ENCODE measurements at places on chromosomes 4 and X.

DNA sequence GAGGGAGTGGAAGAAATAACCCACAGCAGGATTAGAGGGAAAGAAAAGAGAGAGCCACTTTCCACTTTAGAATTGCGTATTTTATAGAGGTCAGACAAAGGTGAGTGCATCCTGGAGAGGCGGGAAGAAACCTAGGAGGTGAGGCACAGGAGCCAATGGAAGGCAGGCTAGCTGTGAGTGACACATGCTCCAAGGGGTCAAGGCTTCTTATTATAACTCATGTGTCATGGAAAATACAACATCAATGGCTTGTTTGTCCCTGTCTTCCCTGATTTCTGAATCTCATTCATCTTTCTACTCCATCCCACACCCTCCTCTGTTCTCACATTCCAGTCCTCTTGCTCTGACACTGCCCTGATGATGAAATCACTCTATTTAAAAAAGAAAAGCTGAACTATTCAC lies 14.4 kb downstream of the ANXA3 start:
- no peak for DNase-seq

GRCh38 chr4:128320656-128321055 lies 33.0 kb upstream of the PGRMC2 start:
- no peak for DNase-seq

GRCh38 chr4:4655011-4655410 lies 113.2 kb upstream of the STX18 start:
- DNase-seq, result no peak

DNA sequence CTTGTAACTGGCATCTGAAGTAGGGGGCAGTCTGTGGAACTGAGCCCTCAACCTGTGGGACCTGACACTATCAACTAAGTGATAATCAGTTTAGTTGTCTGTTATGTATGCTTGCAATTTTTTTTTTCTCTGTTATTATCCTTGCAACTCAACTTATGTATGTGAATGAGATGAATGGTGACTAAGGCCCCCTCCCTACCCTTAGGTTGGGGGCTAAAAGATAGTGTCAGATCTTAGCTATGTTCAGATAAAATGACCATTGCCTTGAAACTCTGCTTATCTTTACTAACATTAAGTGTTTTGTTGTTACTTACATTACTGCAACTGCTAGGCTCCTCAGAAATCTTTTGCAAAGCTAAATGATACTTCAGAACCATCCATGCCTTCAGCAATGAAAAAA lies 31.5 kb downstream of the TMEM184C start:
- DNase-seq, result no peak

GRCh38 chr4:86730310-86730709 lies 118.9 kb downstream of the SLC10A6 start:
- peak; percentile 10 for DNase-seq

DNA sequence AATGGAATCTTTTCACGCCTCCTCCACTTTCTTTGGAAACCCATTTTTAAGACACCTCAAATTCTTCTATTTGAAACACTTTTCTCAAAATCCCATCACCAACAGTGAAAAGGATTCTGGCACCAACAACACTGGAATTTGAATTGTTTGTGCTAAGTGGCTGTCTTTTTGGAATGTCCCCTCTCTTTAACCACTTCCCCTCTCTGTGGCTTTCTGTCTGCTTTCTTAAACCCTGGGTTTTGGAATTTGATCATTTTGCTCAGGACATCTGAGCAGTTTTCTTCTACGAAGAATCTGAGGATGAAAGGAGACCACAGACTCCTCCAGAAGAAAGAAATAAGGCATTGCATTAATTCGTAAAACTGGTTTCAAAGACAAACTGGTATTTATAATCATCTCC lies 89.0 kb downstream of the MXRA5 start:
- no peak for DNase-seq

- DNase-seq, result no peak
These were observed 224.1 kb upstream of the FGF16 start for GRCh38 chrX:77223046-77223445.

DNA sequence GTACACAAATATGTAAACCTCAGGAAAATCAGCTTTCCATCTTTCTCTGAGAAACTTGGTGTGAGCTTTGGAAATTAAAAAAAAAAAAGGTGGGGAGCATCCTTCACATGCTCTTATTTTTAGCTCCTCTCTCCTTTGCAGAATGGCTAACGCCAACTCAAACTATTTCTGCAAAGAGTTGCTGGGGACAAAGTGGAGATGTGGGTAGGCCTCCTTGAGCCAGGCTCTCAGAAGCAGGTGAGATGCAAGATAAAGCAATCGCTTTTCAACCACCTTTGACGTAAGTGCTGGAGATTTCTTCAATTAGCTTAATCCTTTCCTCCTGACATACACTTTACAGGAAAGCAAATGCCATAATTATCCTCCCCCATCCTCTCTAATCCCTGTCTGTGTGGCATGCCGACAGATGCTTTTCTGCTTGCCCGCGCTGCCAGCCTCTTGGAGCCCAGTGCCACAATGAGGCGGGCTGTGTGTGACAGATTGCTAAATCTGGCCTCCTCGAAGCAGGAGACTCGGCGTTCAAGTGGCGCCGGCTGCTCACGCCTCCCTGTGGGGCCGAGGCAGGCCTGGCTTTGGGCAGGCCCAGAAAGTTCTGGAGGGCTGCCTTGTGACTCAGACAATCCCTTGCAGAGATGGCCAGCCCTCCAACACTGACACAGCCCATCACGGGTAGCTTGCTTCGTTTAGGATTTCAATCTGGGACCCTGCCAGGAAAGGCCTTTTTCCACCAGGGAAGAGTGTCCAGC lies 64.9 kb upstream of the SOD3 start:
- no peak for DNase-seq

DNA sequence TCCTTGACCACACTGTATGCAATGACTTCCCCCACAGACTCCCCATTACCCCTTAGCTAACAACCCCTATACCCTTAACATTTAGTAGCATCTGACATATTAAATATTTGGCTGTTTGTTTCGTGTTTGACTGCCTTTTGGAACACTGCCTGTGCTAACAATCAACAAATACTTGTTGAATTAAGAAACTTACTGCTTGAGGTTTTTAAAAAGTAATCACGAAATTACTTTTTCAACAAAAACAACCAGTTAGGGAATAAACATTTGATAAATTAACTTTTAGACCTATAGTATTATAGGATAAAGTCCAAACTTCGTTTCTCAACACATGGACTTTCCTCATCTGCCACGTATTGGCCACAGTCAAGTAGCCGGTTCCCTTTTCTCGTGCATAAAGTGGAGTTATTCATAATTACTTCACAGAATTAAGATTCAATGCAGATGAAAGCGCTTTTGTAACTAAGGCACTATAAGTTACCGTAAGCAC lies 555 bp upstream of the ELMOD2 start:
- no peak for DNase-seq

- DNase-seq, result no peak
These were observed 12.6 kb downstream of the CAPN6 start for GRCh38 chrX:111257733-111258132.

GRCh38 chr4:20678400-20678799 lies 21.9 kb upstream of the PACRGL start:
- DNase-seq, result no peak

GRCh38 chr4:36207367-36207766 lies 36.9 kb downstream of the ARAP2 start:
- DNase-seq, result no peak

DNA sequence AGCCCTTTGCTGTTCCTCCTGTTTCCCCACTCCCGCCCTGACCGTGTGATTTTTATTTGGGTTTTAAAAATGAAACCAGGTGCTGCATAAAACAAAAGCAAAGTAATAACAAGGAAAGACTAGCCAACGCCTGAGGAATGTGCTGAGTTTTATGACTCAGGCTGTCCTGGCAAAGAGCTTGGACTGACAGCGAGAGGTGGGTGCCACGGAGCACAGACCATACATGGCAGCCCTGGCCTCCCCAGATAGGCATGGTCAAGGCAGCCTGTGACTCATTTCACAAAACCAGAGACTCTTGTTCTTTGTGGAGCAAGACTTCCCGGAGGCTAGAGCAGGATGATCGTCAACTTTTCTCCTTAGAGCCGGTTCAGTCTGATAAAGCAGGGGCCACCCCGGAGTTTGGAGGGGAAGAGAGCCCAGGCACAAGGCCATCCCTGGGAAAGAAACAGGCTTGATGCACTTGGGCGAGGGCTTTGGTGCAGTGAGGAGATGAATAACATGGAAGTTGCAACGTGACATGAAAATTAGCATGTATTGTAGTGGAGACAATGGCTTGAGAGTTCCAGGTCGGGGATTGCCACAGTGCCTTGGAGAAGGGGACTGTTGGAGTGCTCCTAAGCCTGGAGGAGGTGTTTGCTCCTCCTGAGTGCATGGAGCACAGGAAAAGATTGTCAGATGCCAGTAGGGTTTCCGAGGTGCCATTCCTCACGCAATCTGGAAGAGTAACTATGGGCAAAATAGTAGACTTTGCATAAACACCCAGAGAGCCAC lies 54.8 kb downstream of the C4orf51 start:
- no peak for DNase-seq

DNA sequence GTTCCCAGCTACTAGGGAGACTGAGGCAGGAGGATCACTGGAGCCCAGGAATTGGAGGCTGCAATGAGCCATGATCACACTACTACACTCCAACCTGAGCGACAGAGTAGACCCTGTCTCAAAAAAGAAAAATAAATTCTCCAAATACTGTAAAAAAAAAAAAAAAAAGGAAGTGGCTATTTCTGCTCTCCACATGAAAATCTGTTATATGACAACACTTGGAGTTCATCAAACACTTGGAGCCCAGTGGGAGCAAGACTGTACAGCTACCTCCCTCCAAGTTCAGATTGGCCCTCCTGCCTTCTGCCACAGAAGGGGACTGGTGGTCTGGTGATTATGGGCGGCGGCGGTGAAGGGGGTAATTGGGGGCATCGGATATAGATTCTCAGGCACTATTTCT lies 9.0 kb upstream of the CLDN34 start:
- DNase-seq, result no peak

GRCh38 chr4:19033816-19034733 lies 1012.5 kb upstream of the LCORL start:
- DNase-seq, result no peak

GRCh38 chrX:6386837-6387236 lies 148.1 kb downstream of the VCX3A start:
- DNase-seq, result peak; percentile 24

GRCh38 chrX:31061091-31061490 lies 10.8 kb downstream of the FTHL17 start:
- no peak for DNase-seq

DNA sequence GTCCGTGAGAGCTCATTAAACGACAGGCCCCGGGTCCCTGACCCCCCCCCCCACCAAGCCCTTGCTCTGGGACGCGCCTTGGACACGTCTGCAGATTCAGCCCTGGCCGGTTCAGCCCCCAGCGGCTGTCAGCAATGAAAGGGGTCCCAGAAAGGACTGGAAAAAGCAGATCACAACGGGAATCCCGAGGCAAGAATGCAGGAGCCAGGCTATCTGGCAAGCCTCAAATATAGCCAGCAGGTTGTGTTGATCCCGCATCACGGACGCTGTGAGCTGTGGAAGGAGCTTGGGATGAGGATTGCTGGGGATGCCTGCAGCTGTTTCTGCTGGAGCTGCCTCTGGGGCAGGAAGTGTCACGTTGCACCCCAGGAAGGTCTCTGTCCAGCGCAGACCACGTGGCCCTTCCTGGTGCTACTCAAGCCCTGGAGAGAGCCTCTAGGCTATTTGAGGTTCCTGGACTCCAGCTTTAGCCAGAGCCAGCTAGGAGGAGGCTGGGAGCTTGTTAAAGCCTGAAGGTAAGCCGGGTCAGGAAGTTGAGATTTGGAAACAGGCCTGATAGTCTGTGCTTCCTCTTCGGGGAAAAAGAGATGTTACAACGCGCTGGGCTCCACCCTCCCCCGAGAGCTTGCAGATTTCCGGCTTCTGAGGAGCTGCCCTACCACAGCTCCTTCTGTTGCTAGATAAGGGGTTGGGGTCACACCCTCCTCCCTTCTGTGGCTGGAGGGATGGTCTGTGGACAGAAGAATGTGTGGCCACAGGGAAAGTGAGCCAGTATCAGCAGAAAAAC lies 19.3 kb upstream of the CSF2RA start:
- DNase-seq, result peak; percentile 27

- no peak for DNase-seq
These were observed 75.5 kb upstream of the TLR3 start for GRCh38 chr4:185993328-185993973.

DNA sequence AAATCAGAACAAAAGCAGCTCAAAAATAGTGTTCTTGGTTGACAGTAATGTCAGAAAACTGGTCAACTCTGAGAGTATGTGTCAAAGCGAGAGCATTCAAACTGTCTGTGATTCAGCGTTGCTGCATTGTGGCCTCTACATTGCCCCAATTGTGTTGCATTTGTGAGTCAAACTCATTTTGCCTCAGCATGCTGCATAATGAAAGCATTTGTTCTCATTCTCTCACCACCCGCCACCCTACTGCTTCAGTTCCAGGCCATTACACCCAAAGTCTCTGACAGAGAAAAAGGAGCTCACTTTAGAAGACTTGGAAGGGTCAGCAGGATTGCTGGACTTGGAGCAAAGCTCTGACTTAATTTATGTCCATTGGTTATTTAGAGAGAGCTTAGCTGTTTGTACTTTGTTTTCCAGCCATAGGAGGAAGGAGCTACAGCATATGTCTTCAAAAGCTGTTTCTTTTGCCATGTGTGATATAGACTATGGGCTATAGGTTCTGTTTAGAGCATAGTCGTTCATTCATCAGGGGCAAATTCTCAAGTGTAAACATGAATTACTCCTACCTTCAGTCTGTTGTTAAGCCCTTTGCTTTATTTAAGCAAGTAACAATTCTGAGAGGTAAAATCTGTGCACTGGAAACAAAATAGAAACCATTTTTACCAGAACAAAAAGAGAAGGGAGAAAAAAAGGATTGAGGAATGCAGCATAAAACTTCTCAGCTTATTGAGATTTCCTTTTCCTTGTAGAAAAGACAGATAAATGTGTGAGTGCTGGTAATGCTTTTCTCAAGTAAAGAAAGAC lies 153.4 kb upstream of the ANK2 start:
- DNase-seq, result no peak

GRCh38 chr4:62970846-62971245 lies 1438.4 kb downstream of the TECRL start:
- DNase-seq, result no peak

- no peak for DNase-seq
These were observed 123.9 kb downstream of the MID1 start for GRCh38 chrX:10496345-10496965.

DNA sequence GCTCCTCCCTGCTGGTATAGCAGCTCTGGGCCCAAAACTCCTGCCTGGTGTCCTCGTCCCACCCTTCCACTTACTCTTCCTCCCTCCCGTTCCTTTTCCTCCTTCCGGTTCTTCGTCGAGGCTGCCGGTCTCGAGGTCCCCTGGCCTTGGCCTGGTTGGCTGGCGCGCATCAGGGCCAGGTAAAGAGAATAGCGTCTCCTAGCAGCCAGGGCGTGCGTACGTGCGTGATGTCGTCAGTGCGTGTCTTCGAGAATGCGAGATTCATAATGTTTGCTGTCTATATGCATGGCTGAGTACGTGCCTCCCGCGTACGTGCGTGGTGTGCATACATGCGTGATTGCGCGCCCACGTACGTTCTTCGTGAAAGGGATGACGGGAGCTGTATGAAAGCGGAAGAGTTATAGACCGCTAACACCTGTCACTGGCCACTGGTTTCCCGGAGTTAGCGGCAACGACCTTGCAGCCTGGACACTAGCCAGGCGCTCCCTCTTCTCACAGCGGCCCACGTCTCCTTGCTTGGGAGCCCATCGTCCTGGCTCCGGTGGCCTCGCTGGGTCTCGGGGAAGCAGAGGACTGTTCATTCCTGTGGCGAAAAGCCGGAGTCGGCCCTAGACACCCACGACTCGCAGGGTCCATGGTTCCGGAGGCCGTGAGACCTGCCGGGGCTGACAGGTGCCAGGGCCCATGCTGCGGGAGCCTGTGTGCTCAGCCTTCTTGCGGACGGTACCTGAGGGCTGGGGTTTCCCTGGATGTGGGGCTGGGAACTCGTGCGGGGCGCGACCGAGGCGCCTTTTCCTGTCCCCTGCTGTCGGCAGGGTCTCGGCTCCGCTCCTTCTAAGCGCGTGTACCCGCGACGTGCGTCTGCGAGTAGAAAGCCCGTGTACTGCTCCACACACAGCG lies at the start of gene EOLA1:
Gene EOLA1 (plus strand): TSS at position 392 of the 900 bp plus-strand sequence. CDS start 4,619 bp downstream, outside the sequence.
- DNase-seq, result peak; percentile 90

All from DND-41 (cell line).